ENCODE measurements at places on chromosomes 6 and 20.

GRCh38 chr20:7770578-7770977 lies 169.7 kb downstream of the HAO1 start:
- DNase-seq = no peak

DNA sequence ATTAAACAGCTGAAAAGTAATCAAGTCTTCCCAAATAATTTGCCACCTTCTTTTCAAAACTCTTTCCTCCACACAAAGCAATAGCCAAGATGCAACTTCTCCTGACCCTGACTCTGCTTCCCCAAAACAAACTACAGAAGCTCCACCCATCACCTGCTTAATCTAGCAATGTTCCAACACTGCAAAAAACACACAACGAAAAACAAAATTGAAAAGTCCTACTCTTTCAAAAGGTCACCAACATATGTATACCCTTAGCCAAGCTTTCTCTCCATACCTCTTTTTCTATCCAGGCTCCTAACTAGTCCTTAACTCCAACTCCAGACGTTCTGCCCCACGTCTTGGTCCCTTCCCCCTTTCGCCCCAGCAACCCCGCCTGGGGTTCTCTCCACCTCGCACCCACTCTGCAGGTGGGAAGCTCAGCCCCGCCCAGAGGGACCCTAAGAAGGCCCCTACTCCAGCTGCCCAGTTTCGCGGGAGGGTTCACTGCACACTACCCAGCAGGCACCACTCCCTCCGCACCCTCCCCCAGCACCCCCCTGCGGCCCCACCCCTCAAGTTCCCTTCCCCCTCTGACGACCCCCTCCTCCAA lies 717 bp downstream of the CSNK2A1 start:
- DNase-seq = peak; percentile 4

- no peak for DNase-seq
These were observed 22.0 kb upstream of the ZNF133 start for GRCh38 chr20:18266282-18266681.

GRCh38 chr20:48787861-48788375 lies 39.9 kb downstream of the PREX1 start:
- no peak for DNase-seq

- DNase-seq = no peak
These were observed 93.0 kb downstream of the BCAS1 start for GRCh38 chr20:53977391-53977790.

DNA sequence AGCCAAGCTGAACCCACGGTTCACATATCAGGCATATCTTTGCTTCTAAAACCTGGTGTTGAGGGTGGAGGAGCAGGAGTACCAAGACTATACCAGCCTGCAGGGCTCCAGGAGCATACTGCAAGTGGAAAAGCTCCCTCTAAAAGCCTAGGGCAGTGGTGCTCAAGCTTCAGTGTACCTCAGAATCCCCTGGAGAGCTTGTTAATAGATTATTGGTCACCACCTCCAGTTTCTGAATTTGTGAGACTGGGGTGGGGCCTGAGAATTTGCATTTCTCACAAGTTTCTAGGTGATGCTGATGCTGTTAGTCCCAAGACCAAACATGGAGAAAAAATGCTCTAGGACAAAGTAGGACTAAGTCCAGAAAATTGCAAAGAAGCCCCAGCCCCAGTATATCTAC lies 65.4 kb downstream of the FILIP1 start:
- no peak for DNase-seq

DNA sequence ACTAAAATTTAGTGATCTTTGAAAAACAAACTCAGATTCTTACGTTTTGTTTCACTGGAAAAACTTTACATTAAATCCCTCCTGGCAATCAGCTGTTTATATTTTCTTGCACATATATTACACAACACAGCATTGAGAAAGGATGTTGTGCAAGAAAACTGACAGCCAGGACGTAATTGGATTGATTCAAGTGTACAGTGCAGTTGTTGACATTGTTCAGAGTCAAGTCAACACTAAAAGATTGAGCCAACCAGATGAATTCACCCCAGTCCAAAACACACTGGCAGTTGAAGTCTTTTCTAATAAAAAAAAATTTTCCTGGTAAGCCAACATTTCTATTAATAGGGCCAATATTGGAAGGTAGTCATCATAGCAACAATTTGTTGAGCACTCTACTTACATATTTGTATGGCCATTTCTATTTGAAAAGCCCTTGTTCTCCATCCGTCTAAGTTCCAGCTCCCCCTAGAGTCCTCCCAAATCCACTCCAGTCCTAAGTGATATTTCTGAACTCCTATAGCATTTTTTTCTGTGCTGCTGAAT lies 20.9 kb upstream of the VNN1 start:
- no peak for DNase-seq

- no peak for DNase-seq
These were observed 18.9 kb downstream of the PHACTR2 start for GRCh38 chr6:143696664-143697000.

- no peak for DNase-seq
These were observed 273.5 kb downstream of the COL12A1 start for GRCh38 chr6:74932232-74932888.

- DNase-seq = peak; percentile 46
These were observed 648 bp downstream of the COL19A1 start for GRCh38 chr6:69866770-69867638.

DNA sequence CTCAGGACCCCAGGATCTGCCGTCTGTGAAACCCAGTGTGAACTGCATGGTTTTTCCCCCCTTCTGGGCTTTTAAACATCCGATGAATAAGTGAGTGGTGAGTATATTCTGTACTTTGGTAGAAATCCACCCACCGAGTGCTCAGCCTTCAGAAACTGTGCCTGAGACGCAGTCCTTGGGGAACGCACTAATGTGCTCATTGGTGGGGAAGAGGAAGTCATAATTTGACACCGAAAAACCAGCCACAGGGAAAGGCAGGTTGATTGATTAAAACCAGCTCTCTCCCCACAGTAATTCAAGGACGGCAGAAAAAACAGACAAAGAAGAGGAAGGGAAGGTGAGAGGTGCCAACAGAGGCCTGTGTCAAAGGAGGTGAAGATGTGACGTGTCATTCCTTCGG lies 21.7 kb downstream of the EDN3 start:
- no peak for DNase-seq

DNA sequence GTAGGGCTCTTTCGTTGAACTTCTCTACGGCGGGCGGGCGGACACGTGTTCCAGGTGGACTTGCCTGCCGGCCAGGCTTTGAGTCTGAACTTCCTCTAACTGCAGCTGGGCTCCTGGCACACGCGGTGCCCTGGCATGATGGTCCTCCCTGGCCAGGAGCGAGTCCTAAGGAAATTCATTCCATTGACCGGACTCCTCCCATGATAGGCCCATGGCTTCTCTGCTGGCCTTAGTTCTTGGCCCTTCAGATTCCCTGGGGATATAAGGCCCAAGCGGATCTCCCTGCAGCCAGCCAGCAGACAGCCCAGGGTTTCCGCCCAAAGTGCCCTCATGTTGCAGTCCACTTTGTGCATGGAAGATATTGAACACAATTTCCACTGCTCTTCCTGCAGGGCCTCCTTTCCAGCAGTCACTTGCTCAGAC lies 39.4 kb downstream of the TBC1D7 start:
- DNase-seq = no peak

- peak; percentile 69 for DNase-seq
These were observed at the start of gene MCUR1 for GRCh38 chr6:13814176-13814937. MCUR1 (minus strand) TSS chr6:13814557; CDS start chr6:13814429, 128 bp downstream.

GRCh38 chr6:43267619-43268354 lies 24.5 kb downstream of the TTBK1 start:
- DNase-seq = no peak

- DNase-seq = no peak
These were observed 547.2 kb downstream of the CD83 start for GRCh38 chr6:14664621-14665315.

GRCh38 chr6:85679445-85680123 lies 36.9 kb upstream of the SYNCRIP start:
- no peak for DNase-seq

- DNase-seq = no peak
These were observed 314.7 kb downstream of the PAX1 start for GRCh38 chr20:22020201-22020600.
